Activated T-cell treated with anti-CD3 and anti-CD28 coated beads for 4 hours (primary cell): ENCODE measurements at places on chromosomes 2 and 18.

DNA sequence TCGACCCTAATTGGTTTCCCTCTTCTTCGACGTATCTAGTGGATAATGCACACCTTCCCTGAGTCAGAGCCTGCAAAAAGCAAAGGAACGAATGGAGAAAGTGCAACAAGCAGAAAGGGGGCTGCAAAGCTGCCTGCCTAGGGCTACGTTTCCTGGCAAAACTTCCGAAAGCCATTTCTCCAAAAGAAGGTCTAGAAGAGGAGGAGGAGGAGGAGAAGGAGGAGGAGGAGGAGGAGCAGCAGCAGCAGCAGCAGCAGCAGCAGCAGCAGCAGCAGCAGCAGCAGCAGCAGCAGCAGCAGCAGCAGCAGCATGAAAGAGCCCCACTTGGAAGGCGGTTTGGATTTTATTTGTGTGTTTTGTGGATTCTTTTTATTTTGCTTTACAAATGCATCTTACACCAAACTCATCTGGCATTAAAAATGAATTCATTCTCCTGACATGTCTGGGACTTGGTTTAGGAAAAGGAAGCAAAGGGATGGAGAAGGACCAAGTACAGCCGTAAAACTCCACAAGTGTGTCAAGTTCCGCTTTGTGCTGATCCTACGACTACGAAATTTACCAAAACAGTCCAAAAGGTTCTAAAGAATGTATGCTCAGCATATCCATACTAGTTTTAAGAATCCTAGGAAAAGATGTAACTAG is 2.0 kb downstream of the TCF4 start:
- no peak for DNase-seq

- DNase-seq = no peak
These were observed 183.1 kb downstream of the MYCN start for GRCh38 chr2:16123421-16123820.

DNA sequence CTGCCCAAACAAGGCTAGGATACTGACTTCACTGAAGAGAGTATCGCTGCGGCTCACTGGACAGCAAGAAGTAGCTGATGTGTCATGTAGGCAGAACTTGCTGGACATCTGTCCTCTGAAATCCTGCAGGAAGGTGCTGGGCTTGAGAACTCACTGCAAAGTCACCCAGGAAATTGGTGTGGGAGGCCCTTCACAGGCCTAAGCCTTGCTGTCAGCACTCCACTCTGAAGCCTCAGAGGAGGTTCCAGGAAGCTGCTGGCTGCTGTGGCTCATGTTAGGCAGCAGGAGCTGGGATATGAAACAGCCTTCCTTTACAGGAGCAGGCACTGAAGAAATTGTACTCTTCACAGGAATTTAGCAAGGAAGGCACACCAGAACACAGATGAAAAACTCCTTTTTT is 88.3 kb upstream of the CCDC68 start:
- DNase-seq = no peak

GRCh38 chr2:124625561-124625960 is 600.5 kb downstream of the CNTNAP5 start:
- no peak for DNase-seq

DNA sequence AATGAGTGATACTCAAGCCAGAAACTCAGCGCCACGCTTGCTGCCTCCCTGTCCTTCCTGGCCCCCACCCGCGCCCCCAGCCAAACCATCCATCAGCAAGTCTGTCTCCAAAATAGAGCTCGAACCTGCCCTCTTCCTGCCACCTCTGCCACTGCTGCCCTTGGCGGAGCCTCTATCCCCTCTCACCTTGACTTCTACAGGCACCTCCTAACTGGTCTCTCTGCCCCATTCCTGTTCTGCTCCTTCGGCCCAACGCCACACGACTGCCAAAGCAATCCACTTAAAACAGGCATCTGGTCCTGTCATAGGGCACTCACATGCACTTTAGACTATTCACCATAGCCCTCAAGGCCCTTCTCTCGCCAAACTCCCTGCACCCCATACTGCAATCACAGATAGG is 210.3 kb upstream of the SMAD2 start:
- no peak for DNase-seq

- DNase-seq = no peak
These were observed 332.6 kb upstream of the ACVR2A start for GRCh38 chr2:147512206-147512605.
